NCI-H2029 treated with DMSO at 0.1 percent for 48 hours (cell line): ENCODE measurements at places on chromosomes 16 and 17.

GRCh38 chr17:43906951-43907424 lies 348 bp downstream of the MPP2 start:
- DNase-seq: no peak

- DNase-seq: no peak
Measured at GRCh38 chr16:52265446-52265861, 281.5 kb downstream of the TOX3 start.

GRCh38 chr17:73480740-73481139 lies 163.5 kb downstream of the SDK2 start:
- no peak for DNase-seq

DNA sequence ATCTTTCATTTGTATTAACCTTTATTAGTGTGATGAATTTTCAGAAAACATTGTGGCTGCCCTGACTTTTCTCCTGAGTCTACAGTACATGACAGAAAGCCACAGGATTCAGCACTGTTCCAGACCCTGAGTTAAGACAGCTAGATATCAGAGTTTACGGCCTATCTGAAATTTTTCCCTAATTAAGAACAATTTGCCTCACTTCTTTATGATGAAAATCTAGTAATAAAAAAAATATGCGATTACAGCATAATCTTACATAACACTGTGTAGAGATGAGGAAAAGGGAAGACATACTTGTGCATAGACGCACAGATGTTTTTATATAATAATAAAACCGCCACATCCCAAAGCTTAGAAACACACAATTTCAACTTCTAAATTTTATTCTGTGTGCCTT lies 7.3 kb downstream of the SPOP start:
- DNase-seq: no peak

- DNase-seq: no peak
Measured at GRCh38 chr16:28319476-28320022, 27.2 kb downstream of the SBK1 start.

- no peak for DNase-seq
Measured at GRCh38 chr16:13999895-14000425, 71.2 kb upstream of the MRTFB start.

DNA sequence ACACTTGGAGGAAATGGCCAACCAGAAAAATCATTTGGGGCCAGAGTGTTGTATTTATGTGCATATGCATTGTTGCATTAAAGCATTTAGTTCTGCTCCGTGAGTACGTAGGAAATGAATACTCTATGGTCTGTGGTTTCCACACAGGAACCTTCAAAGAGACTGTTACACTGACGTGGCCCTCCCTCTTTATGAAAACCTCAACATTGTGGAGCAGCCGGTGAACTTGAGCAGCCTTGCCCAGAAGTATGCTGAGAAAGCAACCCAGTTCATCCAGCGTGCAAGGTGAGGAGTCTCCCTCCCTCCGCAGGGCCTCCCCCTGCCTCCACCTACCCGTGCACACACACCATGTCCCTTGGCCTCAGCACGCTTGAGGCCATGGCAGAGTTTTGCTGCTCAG lies 65.2 kb downstream of the ARSG start:
- DNase-seq: no peak

DNA sequence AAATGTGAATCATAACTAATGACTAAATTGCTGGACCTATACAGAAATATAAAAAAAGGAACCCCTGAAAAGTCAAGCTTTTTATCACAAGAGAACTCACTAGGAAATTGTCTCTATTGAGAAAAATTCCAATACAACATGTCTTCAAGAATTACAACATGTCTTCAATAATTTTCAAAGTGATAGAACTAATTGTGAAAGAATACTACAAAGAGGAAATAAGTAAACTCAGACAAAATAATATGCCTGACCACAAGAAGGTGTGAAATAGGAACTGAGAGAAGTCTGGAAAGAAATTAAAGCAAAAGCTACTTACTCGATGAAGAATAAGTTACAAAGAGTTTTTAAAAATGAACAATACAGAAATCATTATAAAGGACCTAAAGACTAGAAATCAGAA lies 29.9 kb upstream of the OR1G1 start:
- no peak for DNase-seq

GRCh38 chr16:20538181-20538580 lies 38.0 kb downstream of the ACSM2B start:
- no peak for DNase-seq

DNA sequence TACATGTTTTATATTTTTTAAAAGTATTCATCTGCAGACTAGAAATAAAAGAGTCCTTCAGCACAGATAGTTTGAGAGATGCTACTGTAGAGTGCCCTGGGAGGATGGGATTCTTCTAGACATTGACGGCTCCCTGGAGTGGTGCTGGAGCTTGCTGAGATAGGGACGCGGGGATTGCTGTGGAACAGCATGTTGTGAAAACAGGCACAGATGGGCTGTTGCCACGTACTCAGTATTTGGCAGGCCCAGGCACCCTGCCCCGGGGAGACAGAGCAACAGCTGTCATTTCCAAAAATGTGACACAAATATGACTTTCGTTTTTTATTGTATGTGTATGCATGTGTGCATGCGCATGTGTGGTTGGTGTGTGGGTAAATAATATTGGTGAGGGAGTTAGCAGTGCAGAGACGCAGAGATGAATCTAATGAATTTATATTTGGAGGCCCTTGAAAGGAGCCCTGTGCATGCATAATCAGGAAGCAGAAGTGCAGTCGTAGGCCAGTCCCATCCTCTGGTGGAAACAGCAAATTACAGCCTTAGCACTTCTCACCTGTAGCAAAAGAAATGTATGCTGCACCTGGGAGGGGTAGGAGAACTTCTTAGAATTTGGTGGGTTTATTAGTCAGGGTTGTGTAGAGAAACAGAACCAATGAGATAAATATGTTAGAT lies 6.2 kb upstream of the ABCA8 start:
- no peak for DNase-seq

- DNase-seq: no peak
Measured at GRCh38 chr17:63911657-63912100, 621 bp upstream of the CSHL1 start.

- no peak for DNase-seq
Measured at GRCh38 chr16:1774448-1774780, 1.5 kb upstream of the MRPS34 start.

- DNase-seq: no peak
Measured at GRCh38 chr17:14622615-14623101, 321.8 kb downstream of the HS3ST3B1 start.

DNA sequence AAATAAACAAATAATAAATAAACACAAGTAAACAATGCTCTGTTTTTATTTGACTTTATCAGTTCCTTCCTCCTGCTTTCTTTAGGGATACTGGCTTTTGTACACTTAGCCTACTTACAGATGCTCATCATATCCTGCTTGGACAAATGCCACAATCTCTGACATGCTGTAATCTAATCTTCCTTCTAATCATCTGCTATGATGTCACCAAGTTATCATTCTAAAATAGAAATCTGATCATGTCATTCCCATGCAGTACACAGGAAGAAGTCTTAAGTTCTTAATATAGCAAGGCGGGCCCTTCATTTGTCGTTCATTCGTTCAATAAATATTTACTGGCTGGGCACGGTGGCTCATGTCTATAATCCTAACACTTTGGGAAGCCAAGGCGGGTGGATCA lies 9.1 kb upstream of the UBB start:
- DNase-seq: peak; percentile 60

DNA sequence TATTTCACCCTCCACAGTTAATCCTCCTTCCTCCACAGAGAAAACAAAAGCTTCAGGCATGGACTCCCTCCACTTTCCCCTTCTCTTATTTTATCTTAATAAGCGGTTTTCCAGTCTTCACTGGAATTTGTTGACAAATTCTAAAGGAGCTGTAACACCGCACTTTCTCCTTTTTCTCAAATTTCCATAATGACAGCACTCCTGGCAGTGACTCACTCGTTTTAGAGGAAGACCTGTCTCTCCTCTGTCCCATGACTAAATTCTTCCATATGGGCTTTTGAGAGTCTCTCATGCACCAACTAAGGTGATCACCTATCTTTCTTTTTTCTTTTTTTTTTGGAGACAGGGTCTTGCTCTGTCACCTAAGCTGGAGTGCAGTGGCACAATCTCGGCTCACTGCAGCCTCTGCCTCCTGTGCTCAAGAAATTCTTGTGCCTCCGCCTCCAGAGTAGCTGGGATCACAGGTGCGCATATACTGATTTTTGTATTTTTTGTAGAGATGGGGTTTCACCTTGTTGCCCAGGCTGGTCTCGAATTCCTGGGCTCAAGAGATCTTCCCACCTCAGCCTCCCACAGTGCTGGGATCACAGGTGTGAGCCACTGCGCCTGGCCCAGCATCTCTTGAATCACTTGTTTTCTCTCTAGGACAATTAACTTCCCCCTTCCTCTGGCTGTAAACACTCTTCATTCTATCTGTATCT lies 7.7 kb downstream of the ITGAM start:
- no peak for DNase-seq

GRCh38 chr16:48596326-48596725 lies 13.7 kb downstream of the N4BP1 start:
- no peak for DNase-seq

GRCh38 chr16:9836118-9836736 lies 346.0 kb downstream of the GRIN2A start:
- DNase-seq: no peak

DNA sequence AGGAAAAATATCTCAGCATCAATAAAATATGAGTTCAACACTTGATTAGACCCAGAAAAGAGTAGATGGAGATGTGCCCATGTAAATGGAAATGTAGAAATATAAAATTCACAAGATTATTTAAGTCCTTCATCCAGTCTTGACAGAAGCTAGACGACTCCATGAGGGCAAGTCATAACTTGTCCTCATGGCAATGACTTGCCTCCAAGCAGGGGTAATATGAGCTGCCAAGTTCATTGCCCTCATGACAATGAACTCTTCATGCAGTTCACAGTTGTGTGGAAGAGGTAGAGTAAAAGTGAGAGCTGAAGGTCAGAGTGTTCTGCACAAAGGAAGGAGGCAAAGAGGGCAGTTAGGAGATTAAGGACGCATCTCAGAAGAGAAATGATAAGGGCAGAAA lies 22.3 kb downstream of the CDH11 start:
- no peak for DNase-seq

DNA sequence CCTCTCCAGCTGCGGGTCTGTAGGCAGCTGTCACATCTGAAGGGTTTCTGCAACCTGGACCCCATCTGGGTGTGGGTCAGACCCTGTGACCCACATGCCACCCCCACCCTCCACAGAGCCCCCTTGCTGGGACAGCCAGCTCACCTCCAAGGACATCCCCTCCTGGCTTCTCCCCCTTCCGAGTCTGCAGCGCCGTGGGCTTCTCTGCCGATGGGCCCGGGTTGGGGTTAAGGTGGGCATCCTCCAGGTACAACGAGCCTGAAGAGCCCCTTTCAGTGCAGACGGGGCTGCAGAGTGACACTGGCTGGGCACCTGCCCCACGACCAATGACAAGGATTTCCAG lies 28.9 kb downstream of the OR1D5 start:
- no peak for DNase-seq

- DNase-seq: peak; percentile 62
Measured at GRCh38 chr17:27290916-27291598, 2.9 kb upstream of the WSB1 start.

DNA sequence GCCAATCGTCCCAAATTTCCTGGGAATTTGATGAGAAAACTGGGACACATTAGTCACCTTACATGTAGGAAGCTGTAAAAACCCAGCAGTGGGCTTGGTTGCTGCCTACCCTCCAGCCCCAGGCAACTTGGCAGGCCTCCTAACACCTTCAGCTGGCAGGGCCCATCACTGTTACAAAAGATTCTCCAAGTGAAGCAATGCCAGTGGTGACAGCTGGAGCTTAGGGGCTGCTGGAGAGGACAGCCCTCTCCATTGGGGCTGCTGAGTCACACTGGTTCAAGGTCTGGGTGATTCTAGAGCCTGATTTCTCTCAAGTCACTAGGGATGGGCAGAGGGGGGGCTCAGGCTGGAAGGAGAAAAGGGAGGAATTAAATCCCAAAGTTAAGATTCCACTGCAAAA lies 180.6 kb downstream of the COPRS start:
- no peak for DNase-seq

GRCh38 chr16:2292221-2292620 lies 24.3 kb upstream of the RNPS1 start:
- no peak for DNase-seq

- DNase-seq: no peak
Measured at GRCh38 chr17:14168582-14168981, 68.1 kb downstream of the CDRT15 start.

GRCh38 chr17:18980682-18981334 lies 23.8 kb downstream of the FAM83G start:
- DNase-seq: no peak

DNA sequence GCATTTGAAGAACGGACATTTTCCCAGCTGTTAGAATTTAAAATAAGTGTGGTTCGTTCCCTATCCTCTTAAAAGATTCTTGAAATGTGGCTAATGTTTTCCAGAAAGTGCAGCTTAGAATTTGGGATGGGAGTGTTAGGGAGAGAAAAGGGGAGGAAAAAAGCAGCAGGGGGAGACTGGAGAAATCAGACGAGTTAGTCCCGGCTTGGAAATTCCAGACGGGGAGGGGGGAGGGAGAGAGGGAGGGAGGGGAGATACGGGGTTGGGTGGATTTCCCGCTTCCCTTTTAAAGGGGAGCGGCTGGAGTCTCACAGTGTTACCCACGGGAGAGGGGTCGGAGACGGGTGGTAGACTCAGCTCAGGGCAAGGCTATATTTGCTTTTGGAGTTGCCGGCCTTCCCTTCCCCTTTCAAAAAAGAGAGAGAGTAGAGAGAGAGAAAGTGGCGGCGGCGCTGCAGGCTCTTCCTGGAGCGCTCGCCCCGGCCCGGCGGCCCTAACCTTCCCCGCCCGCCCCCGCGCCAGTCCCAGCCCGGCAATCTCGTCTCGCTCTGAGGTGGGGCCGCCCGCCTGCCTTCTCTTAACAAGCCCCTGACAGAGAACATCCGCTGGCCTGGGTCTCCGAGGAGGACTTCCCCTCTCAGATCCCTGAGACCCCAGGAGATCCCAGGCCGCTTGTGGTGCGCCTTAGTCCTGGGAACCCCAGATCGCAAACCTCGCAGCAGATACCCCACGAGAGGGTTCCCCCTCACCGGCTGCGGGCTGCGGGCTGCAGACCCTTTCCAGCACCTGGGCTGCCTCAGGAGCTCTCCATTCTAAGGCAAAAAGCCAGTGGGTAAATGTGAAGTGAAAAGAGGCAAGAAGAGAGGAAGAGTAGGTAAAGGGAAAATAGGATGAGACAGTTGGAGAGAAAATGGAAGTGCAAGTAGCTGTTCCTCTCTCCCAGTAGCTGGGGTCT lies 6.6 kb downstream of the IGF2BP1 start:
- DNase-seq: no peak

DNA sequence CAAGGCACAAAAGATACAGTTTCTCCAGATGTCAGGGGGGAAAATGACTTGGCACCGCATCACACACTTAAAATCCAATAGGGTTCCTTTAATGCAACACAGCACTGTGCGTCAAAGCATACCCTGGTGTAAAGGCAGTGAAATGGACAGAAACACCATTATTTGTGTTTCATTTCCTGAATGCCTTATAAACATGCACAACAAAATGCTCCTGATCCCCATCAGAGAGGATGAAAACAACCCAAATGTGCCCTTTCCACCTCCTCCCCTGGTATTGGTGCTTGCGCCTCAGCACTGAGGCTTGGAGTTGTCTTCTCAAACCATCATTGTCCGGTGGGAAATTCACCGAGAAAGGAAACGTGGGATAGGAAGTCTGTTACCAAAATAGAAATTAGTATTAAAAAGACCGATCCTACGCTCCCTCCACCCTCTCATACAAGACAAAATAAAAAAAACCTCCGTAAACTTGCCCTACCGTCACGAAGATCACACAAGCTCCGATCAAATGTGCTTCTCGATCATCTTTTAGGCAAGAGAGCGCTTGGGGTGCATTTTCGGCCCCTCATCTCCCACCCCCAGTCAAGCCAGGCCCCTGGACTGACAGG lies 722 bp downstream of the CDC27 start:
- no peak for DNase-seq

GRCh38 chr17:39787743-39788484 lies 50.2 kb downstream of the GRB7 start:
- no peak for DNase-seq
